ENCODE measurements at places on chromosomes 13 and 19.

DNA sequence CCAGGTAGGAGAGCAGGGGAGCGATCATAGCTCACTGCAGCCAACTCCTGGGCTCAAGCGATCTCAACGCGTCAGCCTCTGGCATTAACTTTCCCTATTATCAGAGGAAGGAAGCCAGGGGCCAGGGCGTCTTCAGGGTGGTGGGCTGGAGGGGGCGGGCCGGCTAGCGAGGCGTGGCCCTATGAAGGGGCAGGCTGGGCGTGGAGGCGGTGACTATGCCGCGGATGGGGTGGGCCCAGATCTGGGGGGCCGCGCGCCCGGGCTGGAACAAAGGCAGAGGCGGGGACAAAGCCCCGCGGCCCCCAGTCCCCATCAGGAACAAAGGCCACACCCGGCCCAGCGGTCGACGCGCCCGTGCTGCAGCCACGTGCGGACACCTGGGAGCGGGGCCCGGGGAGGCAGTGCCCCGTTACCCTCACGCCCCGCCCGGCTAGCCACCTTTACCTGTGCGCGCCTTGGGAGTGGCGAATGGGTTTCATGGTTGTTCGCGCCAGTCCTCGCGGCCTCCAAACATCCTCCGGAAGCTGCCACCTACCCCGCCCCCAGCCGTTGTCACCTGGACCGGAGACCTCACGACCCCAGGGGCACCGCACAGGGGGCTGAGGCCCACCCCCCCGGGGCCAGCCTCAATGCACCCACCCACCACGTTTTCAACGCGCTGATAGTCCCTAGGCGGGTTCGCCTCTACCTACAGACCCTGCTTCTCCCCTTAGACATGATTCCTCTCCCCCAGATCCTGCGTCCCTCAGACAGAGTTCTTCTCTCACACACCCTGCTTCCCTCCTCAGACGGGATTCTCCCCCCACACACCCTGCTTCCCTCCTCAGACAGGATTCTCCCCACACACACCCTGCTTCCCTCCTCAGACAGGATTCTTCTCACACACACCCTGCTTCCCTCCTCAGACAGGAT, 5.4 kb upstream of the TRIM28 start:
- DNase-seq: no peak

GRCh38 chr19:33374236-33374714, 766 bp downstream of the CEBPG start:
- no peak for DNase-seq

DNA sequence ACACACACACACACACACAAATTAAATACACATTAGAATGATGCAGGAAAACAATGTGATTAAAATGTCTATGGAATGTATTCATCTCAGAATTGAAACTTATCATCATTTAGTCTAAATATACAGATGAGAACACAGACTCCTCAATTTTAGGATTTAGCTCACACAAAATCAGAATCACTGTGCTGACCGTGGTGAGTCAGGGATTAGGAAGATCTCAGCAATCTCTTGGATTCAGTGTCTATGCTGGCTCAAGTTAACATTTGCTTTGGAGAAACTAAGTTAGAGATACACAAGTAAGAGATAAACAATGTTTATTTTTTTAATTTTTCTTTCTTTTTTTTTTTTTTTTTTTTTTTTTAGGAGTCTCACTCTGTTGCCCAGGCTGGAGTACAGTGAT, 323.6 kb downstream of the KLF12 start:
- no peak for DNase-seq

DNA sequence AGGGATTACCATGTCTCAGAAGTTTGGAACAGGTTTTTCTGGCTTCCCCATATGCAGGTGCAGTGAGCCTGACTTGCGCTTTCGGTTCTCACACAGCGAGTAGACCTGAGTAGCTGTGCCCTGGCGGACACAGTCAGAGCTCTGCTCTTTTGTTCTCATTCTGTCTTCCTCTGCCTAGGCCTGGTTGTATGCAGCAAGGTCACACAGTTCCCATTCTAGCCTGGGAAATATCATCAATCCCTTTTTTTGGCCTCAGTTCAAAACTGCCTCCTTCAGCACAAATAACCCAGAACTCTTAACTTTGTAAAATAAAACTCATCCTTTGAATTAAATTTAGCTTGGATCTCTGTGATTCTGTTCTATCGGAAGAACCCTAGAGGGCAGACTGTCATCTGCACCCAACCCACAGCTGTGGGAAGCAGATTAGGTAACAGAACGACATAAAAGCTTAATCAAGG, 10.2 kb downstream of the OXGR1 start:
- no peak for DNase-seq

GRCh38 chr13:95355494-95355893, 54.2 kb upstream of the ABCC4 start:
- no peak for DNase-seq

- no peak for DNase-seq
These were observed 127.9 kb downstream of the DLEU7 start for GRCh38 chr13:50715402-50716146.

- no peak for DNase-seq
These were observed at the start of gene MISP3 for GRCh38 chr19:14072535-14073260. Gene MISP3, plus strand, starts transcription at chr19:14072786. Its CDS starts 524 bp downstream, at chr19:14073310.

GRCh38 chr19:39602224-39602623, at the start of gene LGALS13:
Gene LGALS13, plus strand, starts transcription at chr19:39602524. Its CDS starts 45 bp downstream, at chr19:39602569.
- no peak for DNase-seq

DNA sequence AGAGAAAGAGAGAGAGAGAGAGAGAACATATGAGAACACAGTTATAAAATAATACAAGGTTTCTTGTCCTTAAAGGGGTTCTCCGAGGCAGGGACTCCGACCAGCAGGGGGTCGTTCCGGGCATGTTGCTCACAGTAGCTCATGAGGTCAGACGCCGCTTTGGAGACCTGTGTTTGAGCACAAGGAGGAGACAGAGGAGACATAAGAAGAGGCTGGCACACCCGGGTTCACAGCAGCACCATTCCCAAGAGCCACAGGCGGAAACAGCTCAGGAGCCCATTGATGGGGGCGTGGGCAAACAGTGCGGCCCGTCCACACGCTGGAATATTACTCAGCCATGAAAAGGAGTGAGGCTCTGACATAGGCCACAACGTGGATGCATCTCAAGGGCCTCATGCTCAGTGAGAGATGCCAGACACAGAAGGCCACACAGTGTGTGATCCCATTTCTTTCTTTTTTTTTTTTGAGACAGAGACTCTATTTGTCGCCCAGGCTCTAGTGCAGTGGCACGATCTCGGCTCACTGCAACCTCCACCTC, 39.1 kb downstream of the GADD45B start:
- DNase-seq: no peak

- DNase-seq: no peak
These were observed 6.0 kb upstream of the FFAR1 start for GRCh38 chr19:35341565-35342225.

- no peak for DNase-seq
These were observed 5.4 kb upstream of the PPP1R37 start for GRCh38 chr19:45087531-45087930.

DNA sequence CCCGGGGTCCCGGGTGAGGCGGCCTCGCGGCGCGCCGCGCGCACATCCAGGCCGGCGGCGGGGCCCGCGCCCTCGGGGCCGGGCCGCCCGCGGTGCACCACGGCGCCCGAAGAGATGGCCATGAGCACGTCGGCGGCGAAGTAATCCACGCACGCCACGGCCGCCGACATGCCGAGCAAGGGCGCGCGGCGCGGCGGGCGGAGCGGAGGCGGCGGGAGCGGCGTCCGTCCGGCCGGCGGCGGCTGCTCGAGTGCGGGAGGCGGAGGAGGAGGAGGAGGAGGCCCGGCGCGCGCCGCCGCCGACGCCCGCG, at the start of gene KLF16:
Gene KLF16 (minus strand): TSS at position 252 of the 310 bp plus-strand sequence. CDS start 82 bp downstream, at position 170.
- DNase-seq: no peak

- DNase-seq: no peak
These were observed 199.2 kb downstream of the TEX29 start for GRCh38 chr13:111519490-111520170.

DNA sequence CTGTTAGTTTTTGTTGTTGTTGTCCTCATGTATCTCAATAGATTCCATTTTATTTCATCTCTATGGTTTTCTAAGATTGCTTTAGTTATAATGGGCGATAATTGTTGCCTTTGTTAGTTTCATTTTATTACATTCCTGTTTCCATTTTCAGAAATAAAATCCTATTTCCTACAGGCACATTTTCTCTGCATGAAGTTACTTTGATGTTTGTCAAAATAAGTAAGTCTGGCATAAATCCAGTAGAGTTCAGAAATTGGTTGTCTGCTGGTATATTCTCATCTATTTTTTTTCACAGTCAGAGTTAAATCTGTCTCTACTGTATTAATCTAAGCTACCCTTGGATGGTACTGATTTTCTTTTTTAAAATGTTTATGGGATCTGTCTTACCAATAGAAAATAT, 204.1 kb downstream of the MYO16 start:
- no peak for DNase-seq

GRCh38 chr19:44754750-44755080, 6.2 kb downstream of the BCL3 start:
- no peak for DNase-seq

GRCh38 chr13:109497917-109498316, 288.5 kb downstream of the IRS2 start:
- no peak for DNase-seq

DNA sequence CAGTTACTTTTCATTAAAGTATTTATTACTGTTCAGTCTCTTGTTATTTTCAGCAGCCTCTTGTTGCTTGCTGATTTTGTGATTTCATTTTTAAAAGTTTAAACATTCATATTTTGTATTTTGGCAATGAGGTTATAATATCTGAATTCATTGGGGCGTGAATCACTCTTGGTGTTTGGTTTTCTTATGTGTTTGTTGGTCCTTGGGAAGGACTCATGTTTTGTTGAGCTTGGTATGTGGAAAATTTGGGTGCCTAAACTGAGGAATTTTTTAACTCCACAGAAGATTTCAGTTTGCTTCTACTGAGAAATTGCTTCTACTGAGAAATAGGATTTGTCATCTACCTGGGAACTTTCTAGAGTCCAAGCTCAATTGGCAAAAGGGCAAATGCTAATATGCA, 38.2 kb downstream of the PDS5B start:
- no peak for DNase-seq

GRCh38 chr13:31174018-31174417, 12.3 kb upstream of the HSPH1 start:
- DNase-seq: no peak

GRCh38 chr19:19805480-19805879, 16.1 kb downstream of the ZNF506 start:
- DNase-seq: no peak

GRCh38 chr13:97369261-97369893, 64.6 kb upstream of the RAP2A start:
- no peak for DNase-seq

GRCh38 chr13:88066847-88067246, 395.7 kb downstream of the SLITRK5 start:
- no peak for DNase-seq

DNA sequence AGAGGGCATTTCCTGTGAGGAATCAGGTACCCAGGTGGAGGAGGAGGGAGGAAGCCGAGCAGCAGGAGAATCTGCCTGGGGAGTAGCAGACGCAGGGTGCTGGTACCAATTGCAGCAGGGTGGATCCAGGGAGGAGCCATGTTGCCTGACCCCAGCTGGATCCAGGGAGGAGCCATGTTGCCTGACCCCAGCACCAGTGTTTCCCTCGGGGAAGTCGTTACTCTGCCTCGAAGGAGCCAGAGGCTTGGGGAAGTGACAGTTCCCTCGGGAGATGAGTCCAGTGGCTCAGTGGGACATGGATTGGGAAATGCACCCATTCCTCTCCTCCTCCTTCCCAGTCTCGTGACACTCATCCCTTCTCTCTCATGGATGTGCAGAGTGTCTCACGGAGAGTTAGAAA, 31.5 kb downstream of the LAIR2 start:
- no peak for DNase-seq

- no peak for DNase-seq
These were observed 36.8 kb downstream of the PPP2R1A start for GRCh38 chr19:52226652-52227051.

GRCh38 chr13:33073338-33073737, 57.1 kb downstream of the KL start:
- DNase-seq: no peak

GRCh38 chr19:49567861-49568441, 12.4 kb downstream of the NOSIP start:
- no peak for DNase-seq

DNA sequence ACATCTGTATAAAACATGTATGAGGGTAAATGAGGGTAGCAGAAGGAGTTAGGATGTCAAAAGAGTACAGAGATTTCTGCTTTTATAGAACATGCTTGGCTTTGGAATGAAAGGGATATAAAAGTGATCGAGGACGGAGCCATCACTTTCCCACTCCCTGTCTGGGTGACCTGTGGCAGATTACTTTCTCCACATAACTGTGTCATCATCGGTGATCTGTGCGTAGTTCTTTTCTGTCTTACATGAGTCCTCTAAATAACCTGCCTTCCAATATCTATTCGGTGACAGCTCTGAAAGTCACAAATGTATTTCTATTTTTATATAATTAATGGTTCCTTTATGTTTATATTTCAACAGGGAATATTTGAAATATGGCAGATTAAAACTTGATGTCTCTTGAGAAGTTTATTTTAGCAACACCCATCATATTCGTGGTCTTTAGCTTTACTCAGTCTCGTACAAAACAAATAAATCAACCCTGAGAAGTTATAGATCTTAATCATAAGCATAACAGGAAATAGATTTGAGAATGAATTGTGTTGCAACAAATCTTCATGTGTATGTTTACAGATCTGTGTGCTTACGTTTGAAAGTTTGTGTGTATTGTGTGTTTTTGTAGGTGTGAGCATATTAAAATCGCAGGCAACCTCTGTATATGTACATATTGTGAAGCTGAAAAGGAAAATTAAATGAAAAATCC, 1094.3 kb downstream of the EFNB2 start:
- no peak for DNase-seq

Data from NCI-H187 (cell line).